ENCODE measurements at places on chromosomes 11 and 22.

DNA sequence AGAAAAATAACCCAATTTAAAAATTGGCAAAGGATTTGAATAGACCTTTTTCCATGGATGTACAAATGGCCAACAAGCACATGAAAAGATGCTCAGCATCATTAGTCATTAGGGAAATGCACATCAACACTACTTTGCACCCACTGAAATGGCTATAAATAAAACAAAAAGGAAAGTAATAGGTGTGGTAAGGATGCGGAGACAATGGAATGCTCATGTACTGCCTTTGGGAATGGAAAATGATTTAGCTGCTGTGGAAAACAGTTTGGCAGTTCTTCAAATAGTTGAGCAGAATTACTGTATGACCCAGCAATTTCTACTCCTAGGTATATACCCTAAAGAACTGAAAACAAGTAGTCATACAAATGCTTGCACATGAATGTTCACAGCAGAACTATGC, 37.4 kb downstream of the LARGE2 start:
- no peak for DNase-seq

- no peak for DNase-seq
Measured at GRCh38 chr11:85423316-85423715, 203.8 kb downstream of the DLG2 start.

- no peak for DNase-seq
Measured at GRCh38 chr11:94139416-94139815, 10.8 kb downstream of the PANX1 start.

- DNase-seq = no peak
Measured at GRCh38 chr11:112889446-112889845, 71.8 kb upstream of the NCAM1 start.

GRCh38 chr22:28027453-28028448, 108.7 kb upstream of the PITPNB start:
- DNase-seq = no peak

DNA sequence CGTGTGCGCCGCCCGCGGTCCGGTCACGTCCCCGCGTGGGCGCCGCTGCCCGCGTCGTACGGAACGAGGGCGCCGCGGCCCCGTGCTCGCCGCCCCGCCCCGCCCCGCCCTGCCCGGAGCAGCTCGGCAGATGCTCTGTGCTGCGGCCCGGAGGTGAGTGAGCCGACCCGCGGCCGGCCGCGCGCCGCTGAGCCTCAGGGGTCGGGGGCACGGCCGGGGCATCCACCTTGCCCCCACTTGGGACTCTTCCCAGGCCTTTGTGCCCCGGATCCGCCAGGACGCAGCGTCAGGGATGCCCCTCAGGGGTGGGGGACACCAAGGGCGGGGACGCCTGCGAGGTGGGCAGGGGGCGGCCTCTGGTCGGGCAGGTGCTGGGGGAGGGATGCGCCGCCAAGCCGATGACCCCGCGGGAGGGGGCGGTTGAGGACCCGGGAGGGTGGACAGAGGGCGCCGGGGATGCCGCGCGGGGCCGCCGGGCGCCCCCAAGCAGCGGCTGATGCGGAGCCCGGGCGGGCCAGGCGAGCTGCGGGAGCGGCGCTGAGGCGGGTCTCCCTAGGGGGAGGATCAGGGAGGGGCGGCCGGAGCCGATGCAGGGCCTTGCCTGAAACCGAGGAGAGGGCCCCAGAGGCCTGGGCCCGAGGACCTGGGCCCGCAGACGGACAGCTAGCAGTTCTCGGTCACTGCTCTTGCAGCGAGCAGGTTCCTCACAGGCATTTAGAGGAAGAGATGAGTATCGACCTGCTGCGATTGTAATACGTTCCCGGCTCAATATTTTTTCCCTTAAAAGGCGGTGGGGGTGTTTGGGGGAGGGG, at the start of gene GNAZ:
Gene GNAZ, plus strand, starts transcription at position 102 of the 812 bp plus-strand sequence. CDS start 25,177 bp downstream, outside the sequence.
- peak; percentile 6 for DNase-seq

- DNase-seq = no peak
Measured at GRCh38 chr11:60854847-60855725, 664 bp downstream of the PTGDR2 start.

DNA sequence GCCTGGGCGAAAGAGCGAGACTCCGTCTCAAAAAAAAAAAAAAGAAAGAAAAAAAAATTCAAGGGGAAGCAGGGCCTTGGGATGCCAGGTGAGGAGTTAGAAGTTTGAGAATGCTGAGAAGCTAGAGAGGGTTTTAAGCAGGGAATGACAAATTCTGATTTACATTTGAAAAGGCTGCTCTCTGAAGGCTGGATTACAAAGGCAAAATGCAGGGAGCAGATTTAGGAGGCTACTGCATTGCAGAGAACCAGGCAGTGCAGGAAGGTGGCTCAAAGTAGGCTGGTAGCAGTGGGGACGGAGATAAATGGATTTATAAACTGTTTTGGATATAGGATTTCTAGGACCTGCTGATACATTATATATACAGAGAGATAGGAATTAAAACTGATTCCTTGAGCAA, 66.6 kb downstream of the KCNC1 start:
- DNase-seq = no peak

All from CD4-positive, alpha-beta T cell treated with Interleukin-12 subunit alpha and Interleukin-12 subunit beta, for 1 hour (primary cell).